ENCODE measurements at places on chromosomes 7 and 10.

- DNase-seq: peak; percentile 21
These were observed 579 bp downstream of the RBM33 start for GRCh38 chr7:155644971-155645509.

DNA sequence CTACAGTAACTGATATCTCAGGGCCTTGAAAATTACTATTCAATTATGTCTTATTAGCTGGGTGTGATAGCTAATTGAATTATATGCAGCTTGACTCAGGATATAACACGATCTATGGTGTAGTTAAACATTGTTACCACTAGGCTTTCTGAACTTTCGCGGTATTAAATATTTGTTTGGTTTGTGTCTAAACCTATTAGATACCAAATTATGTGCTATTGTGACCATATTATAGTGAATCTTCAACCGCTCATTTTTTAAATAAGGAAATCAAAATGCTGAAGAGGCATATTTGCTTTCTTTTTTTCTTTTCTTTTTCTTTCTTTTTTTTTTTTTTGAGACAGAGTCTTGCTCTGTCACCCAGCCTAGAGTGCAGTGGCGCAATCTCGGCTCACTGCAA lies 99.3 kb upstream of the RSU1 start:
- no peak for DNase-seq

GRCh38 chr7:159098811-159099655 lies 45.6 kb downstream of the VIPR2 start:
- DNase-seq: no peak

- DNase-seq: no peak
These were observed 65.8 kb downstream of the MINDY4 start for GRCh38 chr7:30836991-30837390.

DNA sequence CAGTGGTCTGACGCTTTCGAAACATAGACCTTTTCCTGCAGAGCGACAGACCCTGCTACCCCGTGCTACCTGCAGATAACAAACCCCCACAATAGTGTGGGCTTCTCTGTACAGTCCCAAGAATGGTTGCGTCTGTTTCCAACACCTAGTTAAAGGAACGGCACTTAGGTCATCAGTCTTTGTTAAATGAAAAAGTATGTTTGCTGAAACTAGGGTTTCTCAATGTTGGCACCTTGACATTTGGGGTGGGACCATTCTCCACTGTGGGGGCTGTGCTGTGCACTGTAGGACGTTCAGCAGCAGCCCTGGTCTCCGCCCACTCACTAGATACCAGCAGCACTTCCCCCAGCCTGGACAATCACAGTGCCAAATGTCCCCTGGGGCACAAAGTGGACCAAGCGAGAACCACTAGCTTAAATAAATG lies 13.7 kb downstream of the TECTB start:
- no peak for DNase-seq

DNA sequence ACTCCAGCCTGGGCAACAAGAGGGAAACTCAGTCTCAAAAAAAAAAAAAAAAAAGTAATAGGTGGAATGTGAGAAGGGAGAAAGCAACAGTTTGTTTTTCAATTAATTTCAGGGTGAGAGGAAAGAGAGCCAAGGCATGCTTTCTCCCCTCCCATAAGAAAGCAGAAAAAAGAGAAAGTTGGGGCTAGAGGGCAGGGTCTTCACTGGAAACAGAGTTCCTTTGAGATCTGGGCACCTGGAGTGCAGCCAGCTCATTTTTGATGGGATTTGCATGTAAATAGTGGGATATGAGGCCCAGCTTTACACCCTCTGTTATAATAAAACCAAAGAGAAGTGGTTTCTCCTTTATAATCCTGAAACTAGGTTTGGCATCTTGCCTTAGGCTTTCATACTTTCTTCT lies 13.8 kb upstream of the STOX1 start:
- DNase-seq: no peak

GRCh38 chr7:73830681-73831583 lies at the start of gene CLDN4:
CLDN4 (plus strand) TSS chr7:73830996; CDS start chr7:73831202, 206 bp downstream.
- no peak for DNase-seq

- DNase-seq: no peak
These were observed 24.9 kb downstream of the TMEM106B start for GRCh38 chr7:12235970-12236369.

GRCh38 chr7:69966766-69967591 lies 368.7 kb downstream of the AUTS2 start:
- DNase-seq: peak; percentile 22

- peak; percentile 67 for DNase-seq
These were observed 181.3 kb upstream of the FZD1 start for GRCh38 chr7:91082852-91083495.

DNA sequence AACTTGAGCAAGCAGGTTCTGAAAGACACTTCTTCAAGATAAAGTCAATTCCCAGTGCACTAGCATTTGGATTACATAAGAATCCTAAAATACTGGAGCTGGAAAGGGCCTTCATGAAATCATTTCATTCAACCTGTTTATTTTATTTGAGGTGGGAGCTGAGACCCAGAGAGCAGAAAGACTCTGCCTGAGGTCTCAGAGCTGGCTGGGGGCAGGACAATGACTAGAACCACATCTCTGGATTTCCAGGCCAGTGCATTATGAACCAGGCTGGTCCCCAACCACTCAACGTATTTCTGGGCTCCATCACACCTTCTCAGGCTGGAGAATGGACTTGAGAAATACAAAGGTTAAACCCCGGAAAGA lies 8.4 kb downstream of the ANXA11 start:
- no peak for DNase-seq

GRCh38 chr7:2759736-2760097 lies 71.7 kb downstream of the AMZ1 start:
- no peak for DNase-seq

DNA sequence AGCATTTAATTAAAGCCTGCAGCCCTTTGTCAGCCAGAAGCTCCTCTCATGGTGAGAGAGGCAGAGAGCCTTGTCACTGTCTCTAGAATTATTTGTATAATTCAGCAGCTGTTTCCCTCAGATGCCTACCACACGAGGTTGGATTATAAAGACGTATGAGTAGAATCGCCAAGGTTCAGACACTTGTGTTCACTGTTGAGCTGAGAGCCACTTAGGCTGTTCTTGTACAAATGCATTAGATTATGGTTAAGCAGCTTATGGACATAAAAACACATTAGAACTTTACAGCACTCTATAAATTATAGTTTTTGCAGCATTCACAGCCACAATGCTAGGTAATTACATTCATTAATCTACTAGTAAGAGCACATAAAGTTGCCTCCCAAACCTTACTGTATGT lies 282.6 kb downstream of the AUTS2 start:
- DNase-seq: no peak

DNA sequence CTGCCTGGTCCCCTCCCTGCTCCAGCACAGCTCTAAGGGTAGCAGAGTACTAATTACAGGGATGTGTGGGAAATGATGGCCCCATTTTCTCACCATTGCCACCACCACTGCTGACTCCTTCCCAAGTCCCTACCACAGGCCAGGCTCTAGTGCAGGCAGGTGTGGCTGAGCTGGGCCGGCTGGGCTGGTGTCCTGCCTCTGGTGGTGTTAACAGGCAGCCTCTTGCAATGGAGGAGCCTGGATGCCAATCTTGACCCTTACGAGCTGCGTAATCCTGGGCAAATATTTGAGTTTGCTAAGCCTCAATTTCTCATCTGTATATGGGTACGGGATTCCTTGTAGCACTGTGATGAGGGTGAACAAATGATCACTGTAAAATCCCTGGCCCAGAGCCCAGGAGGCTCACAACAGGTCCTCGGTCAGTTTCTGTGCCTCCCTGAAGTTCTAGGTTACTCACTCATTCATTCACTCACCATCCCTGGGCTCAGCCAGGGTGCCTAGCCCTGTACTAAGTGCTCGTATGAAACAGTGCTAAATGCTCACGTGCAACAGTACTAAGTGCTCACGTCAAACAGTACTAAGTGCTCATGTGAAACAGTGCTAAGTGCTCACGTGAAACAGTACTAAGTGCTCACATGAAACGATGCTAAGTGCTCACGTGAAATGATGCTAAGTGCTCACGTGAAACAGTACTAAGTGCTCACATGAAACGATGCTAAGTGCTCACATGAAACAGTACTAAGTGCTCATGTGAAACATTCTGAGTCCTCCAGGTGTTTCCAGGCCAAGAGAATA lies 2.3 kb upstream of the FZD9 start:
- DNase-seq: no peak

DNA sequence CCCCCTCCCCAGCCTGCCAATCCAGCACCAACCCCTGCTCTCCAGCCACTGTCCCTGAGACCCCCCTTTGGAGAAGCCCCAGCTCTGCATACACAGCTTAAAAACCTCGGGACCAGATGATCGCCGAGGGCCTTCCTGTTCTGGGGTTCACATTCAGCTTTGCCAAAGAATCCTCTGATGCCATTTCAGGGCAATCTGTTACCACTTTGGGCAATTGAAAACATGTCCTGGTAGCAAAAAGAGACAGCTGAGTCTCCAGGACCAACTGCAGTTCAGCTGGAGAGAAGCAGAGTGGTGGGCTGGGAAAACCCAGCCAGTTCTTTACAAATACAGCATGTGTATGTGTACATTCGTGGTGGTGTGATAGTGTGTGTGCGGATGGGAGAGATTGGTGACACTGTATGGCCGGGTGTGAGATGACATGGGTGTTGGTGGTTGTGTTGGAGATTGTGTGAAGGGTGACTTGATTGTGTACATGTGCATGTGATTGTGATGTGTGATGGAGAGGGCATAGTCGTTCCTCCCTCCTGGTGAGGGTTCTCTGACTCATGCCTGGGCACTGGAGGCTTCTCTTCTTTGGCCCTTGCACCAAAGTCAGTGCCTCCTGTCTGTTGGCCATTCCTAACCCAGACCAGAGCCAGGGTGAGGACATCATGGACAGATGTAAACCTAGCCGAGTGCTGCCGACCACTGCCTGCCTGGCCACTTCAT lies 48.5 kb upstream of the AQP1 start:
- no peak for DNase-seq

DNA sequence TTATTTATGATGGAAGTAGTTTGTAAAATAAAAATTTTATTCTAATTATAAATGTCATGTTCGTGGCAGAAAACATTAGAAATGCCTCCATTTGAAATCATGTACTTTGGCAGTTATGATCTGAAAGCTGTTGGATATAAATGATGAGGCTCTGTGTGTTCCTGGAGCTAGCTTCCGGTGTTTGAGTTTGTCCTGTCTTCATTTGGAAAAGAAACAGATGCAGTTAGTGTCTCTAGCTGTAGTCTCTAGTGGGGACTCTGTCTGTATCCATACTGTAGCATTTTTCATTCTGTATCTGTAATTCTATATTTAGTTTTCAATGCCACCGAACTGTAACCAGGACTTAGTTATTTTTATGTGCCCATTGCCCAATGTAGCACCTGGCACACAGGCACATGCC lies 197.0 kb upstream of the FZD1 start:
- DNase-seq: no peak

- peak; percentile 80 for DNase-seq
These were observed 172.9 kb downstream of the DKK1 start for GRCh38 chr10:52486840-52487611.

DNA sequence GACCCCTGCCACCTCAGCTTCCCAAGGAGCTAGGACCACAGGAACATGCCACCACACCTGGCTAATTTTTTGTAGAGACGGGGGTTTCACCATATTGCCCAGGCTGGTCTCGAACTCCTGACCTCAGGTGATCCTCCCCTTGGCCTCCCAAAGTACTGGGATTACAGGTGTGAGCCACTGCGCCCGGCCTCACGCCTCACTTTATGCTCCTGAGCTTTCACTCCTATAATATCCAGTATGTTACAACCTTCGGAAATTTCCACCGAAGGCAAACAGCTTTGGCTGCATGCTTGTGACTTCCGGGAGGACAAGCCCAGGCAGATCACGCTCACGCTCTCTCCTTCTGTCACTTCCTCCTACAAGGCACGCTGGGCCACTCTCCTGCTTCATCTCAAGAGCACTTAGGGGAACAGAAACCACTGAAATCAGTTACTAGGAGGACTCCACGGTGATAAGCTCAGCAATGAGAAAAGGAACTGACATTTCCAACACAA lies 4.4 kb upstream of the MAD1L1 start:
- no peak for DNase-seq

GRCh38 chr7:25206765-25207164 lies 21.5 kb downstream of the NPVF start:
- DNase-seq: no peak

- DNase-seq: peak; percentile 99
These were observed 427.9 kb upstream of the CELF2 start for GRCh38 chr10:10589540-10590303.

DNA sequence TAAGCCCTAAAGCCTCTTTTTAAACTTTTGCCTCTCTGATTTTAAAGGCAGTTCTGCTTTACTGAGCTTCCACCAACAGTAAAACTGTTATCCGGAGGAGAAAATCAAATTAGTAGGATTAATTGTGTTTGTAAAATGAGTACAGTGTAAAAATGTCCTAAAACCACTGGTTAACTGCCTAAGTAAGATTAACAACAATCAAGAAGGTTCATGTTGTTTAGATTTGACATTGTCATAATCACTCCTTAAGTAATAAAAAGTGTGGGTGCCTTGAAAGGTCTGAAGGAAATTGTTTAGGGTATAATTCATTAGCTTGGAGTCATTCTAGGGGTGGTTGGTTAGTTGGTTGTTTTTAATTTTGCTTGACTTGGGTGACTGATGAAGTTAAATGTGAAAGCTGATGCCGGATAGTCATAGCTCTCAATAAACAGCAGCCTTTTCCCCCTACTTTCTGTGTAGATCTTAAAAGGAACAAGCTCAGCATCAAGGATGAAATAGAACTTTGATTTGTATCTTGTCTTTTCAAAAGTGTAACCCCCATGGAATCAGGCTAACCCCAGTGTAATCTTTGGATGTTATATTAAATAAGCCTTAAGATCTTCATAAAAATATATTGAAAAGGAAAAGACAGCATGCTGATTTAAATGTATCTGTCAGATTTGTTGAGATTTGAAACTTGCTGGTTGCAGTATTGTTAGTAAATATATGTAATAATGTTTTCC lies 148.3 kb downstream of the ARID5B start:
- DNase-seq: peak; percentile 45

- DNase-seq: no peak
These were observed 338.8 kb downstream of the DPP6 start for GRCh38 chr7:154390961-154391360.

- DNase-seq: no peak
These were observed 14.3 kb downstream of the ADCY1 start for GRCh38 chr7:45588466-45588865.

DNA sequence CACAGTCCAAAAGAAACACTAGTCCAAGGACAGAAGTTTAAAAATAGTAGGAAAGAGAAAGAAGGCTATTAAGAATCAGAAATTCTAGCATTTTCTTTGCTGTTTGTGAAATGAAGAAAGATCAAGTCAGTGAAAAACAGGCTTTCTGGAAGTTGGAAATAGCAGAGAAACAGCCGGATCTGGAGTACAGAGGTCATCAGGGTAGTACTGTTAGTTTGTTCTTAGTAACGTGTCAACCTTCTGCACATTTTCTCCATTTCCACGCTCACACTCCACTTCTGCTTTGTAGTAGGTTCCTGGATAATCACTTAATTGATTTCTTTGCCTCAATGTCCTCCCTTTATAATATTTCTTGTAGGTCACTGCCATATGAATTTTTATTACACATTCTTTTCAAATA lies 322.6 kb downstream of the PCLO start:
- DNase-seq: no peak

DNA sequence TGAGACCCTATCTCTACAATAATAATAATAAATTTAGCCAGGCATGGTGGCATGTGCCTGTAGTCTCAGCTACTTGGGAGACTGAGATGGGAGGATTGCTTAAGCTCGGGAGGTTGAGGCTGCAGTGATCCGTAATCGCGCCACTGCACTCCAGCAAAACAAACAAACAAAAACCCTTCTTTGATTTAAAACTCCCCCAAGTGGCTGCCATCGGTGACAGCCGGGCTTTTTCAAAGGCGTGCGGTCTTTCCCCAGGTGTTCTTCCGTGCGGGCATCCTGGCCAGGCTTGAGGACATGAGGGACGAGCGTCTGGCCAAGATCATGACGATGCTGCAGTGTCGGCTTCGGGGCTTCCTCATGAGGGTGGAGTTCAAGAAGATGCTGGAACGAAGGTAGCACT lies 1.9 kb upstream of the MYH16 start:
- no peak for DNase-seq

All from fibroblast of pulmonary artery (primary cell).